Natural killer cell (primary cell): ENCODE measurements at places on chromosomes 3 and 15. TPM values are rescaled to one million over a fixed set of nuclear protein-coding genes. Genes with fewer than 3 reads are reported as not detected.

The COL7A1 gene
- 1.4 TPM for total RNA-seq

The DAPK2 gene
- 3.7 TPM for total RNA-seq

The EOGT gene
- 10.8 TPM for total RNA-seq

The CTXN2 gene
- total RNA-seq = not detected

The MEX3B gene
- total RNA-seq = 1.7 TPM

The STRA6 gene
- not detected for total RNA-seq

The LRRN1 gene
- total RNA-seq = 0.99 TPM

The MOBP gene
- total RNA-seq = not detected

The FAM81A gene
- not detected for total RNA-seq

The LYZL4 gene
- total RNA-seq = not detected

The OR5K2 gene
- not detected for total RNA-seq

The TXNRD3 gene
- total RNA-seq = 0.77 TPM

The RPUSD2 gene
- 15.2 TPM for total RNA-seq

The GOLGA8S gene
- total RNA-seq = 2.3 TPM

The CLDN18 gene
- not detected for total RNA-seq

The DISP2 gene
- total RNA-seq = 0.26 TPM

The MAP6D1 gene
- total RNA-seq = 2.4 TPM

The NUSAP1 gene
- total RNA-seq = 9.4 TPM

The UCN2 gene
- total RNA-seq = not detected

The FILIP1L gene
- total RNA-seq = not detected

The OR4F15 gene
- not detected for total RNA-seq

The MORC1 gene
- not detected for total RNA-seq

The NUP210 gene
- 179 TPM for total RNA-seq

The UNC45A gene
- 39.0 TPM for total RNA-seq

The CTDSPL gene
- total RNA-seq = 0.50 TPM

The SLC9C1 gene
- total RNA-seq = not detected

The ZNF501 gene
- 0.40 TPM for total RNA-seq

The PLA2G4D gene
- not detected for total RNA-seq

The TMEM40 gene
- total RNA-seq = 5.3 TPM

The SCAANT1 gene
- total RNA-seq = not detected

The CCK gene
- not detected for total RNA-seq

The XCR1 gene
- not detected for total RNA-seq

The MYLK gene
- total RNA-seq = 5.4 TPM

The CDC25A gene
- total RNA-seq = 1.3 TPM

The LMCD1 gene
- not detected for total RNA-seq

The A4GNT gene
- not detected for total RNA-seq

The FAM43A gene
- 35.2 TPM for total RNA-seq

The SYNPR gene
- not detected for total RNA-seq

The ALDH1A3 gene
- total RNA-seq = not detected

The H1-8 gene
- not detected for total RNA-seq

The BSN gene
- 0.35 TPM for total RNA-seq

The RPS27L gene
- total RNA-seq = 52.2 TPM

The SPATA12 gene
- not detected for total RNA-seq

The SEMA4B gene
- 25.0 TPM for total RNA-seq

The ADGRG7 gene
- not detected for total RNA-seq

The ROPN1 gene
- total RNA-seq = not detected

The EFCC1 gene
- total RNA-seq = 0.70 TPM

The AEN gene
- 20.9 TPM for total RNA-seq

The SLC25A36 gene
- total RNA-seq = 126 TPM

The EEF1AKMT4 gene
- total RNA-seq = 0.79 TPM

The LMOD3 gene
- not detected for total RNA-seq

The CDV3 gene
- 214 TPM for total RNA-seq

The TRH gene
- not detected for total RNA-seq

The B3GALNT1 gene
- 4.3 TPM for total RNA-seq

The CFAP100 gene
- not detected for total RNA-seq

The CXCR6 gene
- total RNA-seq = 2.1 TPM

The ADCY5 gene
- total RNA-seq = not detected

The PRSS50 gene
- total RNA-seq = not detected

The GADL1 gene
- total RNA-seq = not detected
